ENCODE measurements at places on chromosomes 2 and 18.

- DNase-seq, result no peak
Observed at GRCh38 chr2:219484343-219485200, 14.1 kb upstream of the GMPPA start.

GRCh38 chr2:174824068-174824467 lies 59.8 kb upstream of the CHRNA1 start:
- DNase-seq, result no peak

DNA sequence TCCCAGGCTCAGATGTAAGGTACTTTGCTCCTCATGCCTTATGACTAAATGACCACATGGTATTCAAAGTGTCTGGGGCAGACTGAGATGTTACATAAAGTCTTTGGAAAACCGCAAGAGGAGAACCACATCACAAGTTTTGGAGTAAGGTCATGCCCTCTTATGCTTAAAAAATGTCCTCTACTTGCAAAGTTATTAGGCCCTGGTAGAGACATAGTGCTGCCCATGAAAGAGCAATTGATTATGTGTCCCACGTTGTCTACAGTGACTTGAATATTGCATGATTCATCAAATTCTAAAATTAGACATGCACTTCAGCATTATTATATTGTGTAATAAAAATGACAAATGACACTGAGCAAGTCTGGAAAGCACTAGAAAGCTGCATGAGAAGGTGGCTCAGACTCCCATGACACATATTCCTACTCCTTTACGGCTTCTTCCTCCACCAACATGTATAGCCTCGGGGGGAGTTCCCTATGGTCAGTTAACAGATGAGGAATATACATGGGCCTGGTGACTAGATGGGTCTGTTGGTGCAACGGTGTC lies 602.6 kb upstream of the VRK2 start:
- DNase-seq, result no peak

DNA sequence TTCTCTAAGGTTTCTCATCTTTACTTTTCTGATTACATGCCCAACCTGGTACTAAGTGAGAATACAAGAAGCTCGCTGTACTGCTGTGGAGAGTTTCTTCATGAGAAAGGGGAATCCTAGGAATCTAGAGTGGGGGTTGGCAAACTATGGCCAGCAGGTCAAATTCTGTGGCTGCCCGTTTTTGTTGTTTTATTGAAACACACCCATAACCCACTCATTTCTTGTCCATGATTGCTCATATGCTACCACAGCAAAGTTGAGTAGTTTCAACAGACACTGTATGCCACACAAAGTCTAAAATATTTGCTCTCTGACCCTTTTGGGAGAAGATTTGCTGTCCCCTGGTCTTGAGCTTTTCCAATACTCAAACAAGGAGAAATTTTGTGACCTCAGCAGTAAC lies 58.8 kb downstream of the C2orf74 start:
- no peak for DNase-seq

- DNase-seq, result no peak
Observed at GRCh38 chr2:214185546-214185945, 225.3 kb upstream of the VWC2L start.

DNA sequence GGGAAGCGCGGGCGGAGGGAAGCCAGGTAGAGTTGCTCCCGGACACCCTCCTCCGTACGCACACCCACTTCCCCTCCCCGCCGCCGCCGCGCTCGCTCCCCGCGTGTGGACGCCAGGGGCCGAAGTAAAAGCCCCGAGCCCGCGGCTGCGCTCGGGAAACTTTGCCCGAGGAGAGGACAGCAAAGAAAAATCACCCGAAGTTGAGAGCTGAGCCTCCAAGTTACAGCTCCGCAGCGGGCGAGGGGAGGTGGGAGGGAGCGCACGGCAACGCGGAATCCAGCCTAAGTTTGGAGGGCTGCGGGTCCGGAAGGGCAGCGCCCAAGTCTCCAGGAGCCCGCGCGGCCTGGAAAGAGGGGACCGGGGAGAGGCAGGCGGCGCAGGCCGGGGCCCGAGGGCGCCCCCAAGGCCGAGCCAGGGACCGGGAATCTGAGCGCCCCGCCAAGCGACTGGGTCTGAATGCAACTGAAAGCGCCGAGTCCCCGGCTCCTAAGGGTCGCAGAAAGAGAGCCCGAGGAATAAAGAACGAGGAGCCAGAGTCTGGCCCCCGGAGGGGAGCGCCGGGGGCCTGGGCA lies 706 bp upstream of the BCL11A start:
- DNase-seq, result no peak

- DNase-seq, result no peak
Observed at GRCh38 chr2:86445436-86445835, 4.3 kb downstream of the KDM3A start.

All from stimulated activated CD8-positive, alpha-beta memory T cell treated with anti-CD3 and anti-CD28 coated beads, Interleukin-4, amount 100 ng/mL, for 24 hours (primary cell).